ENCODE measurements at places on chromosomes 11 and 22.

DNA sequence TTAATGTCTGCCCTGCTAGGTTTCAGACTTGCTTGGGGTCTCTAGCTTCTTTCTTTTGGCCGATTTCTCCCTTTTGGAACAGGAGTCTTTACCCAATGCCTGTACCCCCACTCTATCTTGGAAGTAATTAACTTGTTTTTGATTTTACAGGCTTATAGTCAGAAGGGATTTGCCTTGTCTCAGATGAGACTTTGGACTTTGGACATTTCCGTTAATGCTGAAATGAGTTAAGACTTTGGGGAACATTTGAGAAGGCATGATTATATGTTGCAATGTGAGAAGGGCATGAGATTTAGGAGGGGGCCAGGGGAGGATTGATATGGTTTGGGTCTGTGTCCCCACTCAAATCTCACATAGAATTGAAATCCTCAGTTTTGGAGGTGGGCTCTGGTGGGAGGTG lies 5.1 kb downstream of the KDM4F start:
- no peaks in the 10 kb centered on the region for H3K4me1 ChIP-seq
- no peak overlapping the region for H3K27ac ChIP-seq

GRCh38 chr11:45857961-45858474 lies 10.7 kb downstream of the CRY2 start:
- peaks cover 31% of the 10 kb centered on the region for H3K36me3 ChIP-seq
- DNase-seq = no peak
- H3K4me1 ChIP-seq = no peaks in the 10 kb centered on the region
- H3K27ac ChIP-seq = no peak overlapping the region

GRCh38 chr22:26669060-26669481 lies 11.7 kb downstream of the MIAT start:
- H3K27ac ChIP-seq = peak overlapping the region; percentile 47
- H3K4me1 ChIP-seq = peaks cover 70% of the 10 kb centered on the region
- H3K4me3 ChIP-seq = no peak overlapping the region
- no peaks in the 10 kb centered on the region for H3K27me3 ChIP-seq
- DNase-seq = no peak
- peaks cover 74% of the 10 kb centered on the region for H3K36me3 ChIP-seq

DNA sequence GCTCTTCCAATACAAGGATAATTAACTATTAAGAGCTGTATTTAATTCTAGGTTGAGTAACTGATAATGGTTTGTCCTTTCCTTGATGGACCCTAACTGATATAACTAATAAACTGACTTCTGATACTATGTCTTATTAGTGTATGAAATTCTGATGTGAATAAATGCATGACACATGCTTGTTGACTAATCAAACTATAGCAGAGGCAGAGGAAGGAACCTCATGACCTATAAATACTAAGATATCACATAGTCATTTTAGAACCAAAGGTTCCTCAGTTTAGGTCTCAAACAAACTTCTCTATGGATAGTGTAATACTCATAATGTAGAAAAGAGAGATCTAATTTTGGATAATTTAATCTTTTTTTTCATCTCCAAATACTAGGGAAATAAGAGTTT lies 4.8 kb upstream of the HBD start:
- no peaks in the 10 kb centered on the region for H3K36me3 ChIP-seq
- no peak overlapping the region for H3K4me3 ChIP-seq
- H3K27ac ChIP-seq = no peak overlapping the region
- no peak for DNase-seq
- peaks cover 5% of the 10 kb centered on the region for H3K4me1 ChIP-seq
- H3K27me3 ChIP-seq = no peaks in the 10 kb centered on the region

DNA sequence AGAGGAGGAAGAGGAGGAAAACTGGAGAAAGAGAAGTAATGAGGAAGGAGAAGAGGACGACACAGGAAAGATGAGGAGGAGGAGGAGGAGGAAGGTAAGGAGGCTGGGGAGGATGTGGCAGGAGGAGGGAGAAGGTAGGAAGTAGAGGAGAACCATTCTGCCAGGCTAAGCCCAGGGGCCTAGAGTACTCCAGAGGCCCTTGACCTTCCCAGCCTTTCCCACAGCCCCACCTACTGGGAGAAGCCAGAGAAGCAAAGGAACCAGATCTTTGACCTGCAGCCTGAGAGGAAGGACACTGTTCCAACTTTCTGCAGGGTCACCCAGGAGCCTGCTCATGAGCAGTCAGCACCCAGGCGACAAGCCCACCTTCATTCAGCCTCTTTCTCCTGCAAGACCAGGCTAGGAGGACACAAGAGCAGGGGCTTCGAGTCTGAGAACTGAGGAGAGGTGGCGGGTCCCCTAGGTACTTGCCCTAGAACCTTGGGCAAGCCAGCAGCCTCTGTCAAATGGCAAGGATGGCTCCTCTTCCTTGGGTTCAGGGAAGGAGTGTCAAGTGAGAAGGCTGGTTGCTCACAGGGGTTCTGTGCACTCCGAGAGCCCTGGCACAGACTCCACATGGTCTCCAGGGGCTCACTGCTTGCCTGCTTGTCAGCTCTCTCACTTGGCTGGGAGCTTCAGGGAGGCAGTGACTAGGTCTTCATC lies 27.9 kb upstream of the OAF start:
- H3K4me3 ChIP-seq = no peak overlapping the region
- H3K4me1 ChIP-seq = peaks cover 2% of the 10 kb centered on the region
- H3K27ac ChIP-seq = no peak overlapping the region
- DNase-seq = peak; percentile 6
- H3K36me3 ChIP-seq = no peaks in the 10 kb centered on the region

- peaks cover 13% of the 10 kb centered on the region for H3K27me3 ChIP-seq
- H3K36me3 ChIP-seq = no peaks in the 10 kb centered on the region
- no peak overlapping the region for H3K4me3 ChIP-seq
- no peaks in the 10 kb centered on the region for H3K4me1 ChIP-seq
- no peak for DNase-seq
Observed at GRCh38 chr11:82771781-82772180, 38.1 kb upstream of the FAM181B start.

GRCh38 chr11:43359422-43359818 lies 700 bp downstream of the TTC17 start:
- peak overlapping the region; percentile 94 for H3K27ac ChIP-seq
- peaks cover 49% of the 10 kb centered on the region for H3K4me1 ChIP-seq
- H3K27me3 ChIP-seq = no peaks in the 10 kb centered on the region
- H3K36me3 ChIP-seq = peaks cover 16% of the 10 kb centered on the region

- H3K27me3 ChIP-seq = peaks cover 9% of the 10 kb centered on the region
- no peak for DNase-seq
- H3K4me1 ChIP-seq = no peaks in the 10 kb centered on the region
Observed at GRCh38 chr11:8746331-8746974, 63.9 kb downstream of the RPL27A start.

DNA sequence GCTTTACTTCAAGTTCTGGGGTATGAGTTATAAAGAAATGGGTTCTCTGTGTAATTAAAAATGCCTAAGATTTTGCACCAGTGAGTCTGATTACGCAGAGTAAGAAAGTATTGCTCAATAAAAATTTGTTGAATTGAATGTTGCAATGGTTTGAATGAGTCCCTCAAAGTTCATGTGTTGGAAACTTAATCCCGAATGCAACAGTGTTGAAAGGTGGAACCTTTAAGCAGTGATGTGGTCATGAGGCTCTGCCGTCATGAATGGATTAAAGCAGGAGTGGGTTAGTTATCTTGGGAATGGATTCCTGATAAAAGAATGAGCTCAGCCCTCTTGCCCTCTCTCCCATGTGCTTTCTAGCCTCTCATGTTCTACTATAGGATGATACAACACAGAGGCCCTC lies 52.6 kb upstream of the SESN3 start:
- H3K27ac ChIP-seq = no peak overlapping the region
- no peak for DNase-seq
- H3K36me3 ChIP-seq = no peaks in the 10 kb centered on the region
- no peaks in the 10 kb centered on the region for H3K27me3 ChIP-seq
- no peak overlapping the region for H3K4me3 ChIP-seq
- H3K4me1 ChIP-seq = peaks cover 3% of the 10 kb centered on the region

DNA sequence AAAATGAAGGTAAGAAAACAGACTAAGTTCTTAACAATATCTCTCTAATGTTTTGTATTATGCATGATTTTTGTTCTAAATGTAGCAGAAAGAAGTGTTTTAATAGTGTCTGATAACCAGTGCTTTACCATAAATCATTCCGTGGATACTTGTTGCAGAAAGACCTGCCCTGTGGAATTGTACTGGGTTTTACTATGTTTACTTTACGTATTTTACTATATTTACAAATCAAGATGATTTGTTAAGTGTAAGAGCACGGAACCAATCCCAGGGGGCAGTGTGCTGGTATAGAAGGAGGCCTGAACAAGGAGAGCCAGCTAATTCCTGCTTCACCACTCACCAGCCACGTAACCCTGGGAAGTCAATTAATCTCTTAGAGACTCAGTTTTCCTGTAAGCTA lies 1.4 kb downstream of the HTR3B start:
- no peaks in the 10 kb centered on the region for H3K36me3 ChIP-seq
- H3K4me1 ChIP-seq = no peaks in the 10 kb centered on the region
- no peak overlapping the region for H3K27ac ChIP-seq
- H3K4me3 ChIP-seq = no peak overlapping the region

DNA sequence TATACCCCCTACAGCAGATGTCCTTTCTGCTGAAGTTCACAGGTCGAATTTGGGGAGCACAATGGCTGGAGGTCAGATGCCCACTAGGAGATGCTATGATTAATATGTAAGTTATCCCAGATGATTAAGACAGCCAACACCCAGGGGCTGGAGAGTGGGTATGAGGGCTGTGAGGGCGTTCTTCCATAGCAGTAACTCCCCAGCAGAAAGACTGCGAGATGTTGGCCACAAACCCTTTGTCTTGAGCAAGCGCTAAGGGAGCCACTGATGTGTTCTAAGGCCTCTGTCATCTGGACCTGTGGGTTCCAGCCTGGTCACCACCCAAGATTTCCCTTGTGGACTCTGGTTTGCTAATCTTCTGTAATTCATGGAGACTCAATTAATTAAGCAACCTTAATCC lies 77.6 kb downstream of the BMAL1 start:
- peaks cover 56% of the 10 kb centered on the region for H3K36me3 ChIP-seq
- no peak for DNase-seq
- no peak overlapping the region for H3K4me3 ChIP-seq
- no peaks in the 10 kb centered on the region for H3K4me1 ChIP-seq
- H3K27ac ChIP-seq = no peak overlapping the region

- H3K27ac ChIP-seq = peak overlapping the region; percentile 72
- H3K4me1 ChIP-seq = peaks cover 49% of the 10 kb centered on the region
- peak overlapping the region; percentile 70 for H3K4me3 ChIP-seq
- no peak for DNase-seq
- H3K27me3 ChIP-seq = no peaks in the 10 kb centered on the region
Observed at GRCh38 chr22:40107244-40107643, 70.5 kb upstream of the TNRC6B start.

DNA sequence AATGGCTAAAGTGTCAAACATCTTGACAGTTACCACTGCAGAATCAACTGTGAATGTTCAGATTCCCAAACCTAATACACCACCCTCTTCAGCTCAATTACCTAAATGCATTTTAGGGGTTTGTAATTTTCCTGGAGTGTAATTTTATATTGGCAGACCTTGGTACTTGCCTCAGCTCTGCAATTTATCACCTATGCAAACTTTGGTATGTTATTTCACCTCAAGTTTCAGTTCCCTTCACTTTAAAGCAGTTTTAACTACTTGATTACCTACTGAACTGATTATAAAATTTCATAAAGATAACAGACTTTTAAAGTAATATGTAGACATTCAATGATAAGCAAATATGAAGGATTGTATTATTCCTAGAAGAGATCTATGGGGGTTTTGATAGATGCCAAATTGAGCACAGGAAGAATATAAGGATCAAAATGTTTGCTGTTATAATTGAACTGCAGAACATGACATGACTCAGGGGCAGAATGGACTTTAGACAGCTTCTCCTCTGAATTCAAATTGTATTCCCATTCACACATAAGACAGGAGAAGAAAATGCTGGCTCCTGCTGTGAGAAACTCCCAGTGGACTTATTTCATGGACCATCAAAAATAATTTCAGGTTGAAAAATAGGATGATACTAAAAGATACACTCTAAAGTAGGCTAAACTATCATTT lies 491.5 kb upstream of the LUZP2 start:
- no peak overlapping the region for H3K4me3 ChIP-seq
- no peaks in the 10 kb centered on the region for H3K4me1 ChIP-seq
- no peaks in the 10 kb centered on the region for H3K36me3 ChIP-seq
- no peak overlapping the region for H3K27ac ChIP-seq
- no peak for DNase-seq

GRCh38 chr11:44887636-44888035 lies 63.0 kb downstream of the TP53I11 start:
- no peaks in the 10 kb centered on the region for H3K36me3 ChIP-seq
- H3K4me1 ChIP-seq = peaks cover 9% of the 10 kb centered on the region
- peaks cover 2% of the 10 kb centered on the region for H3K27me3 ChIP-seq
- DNase-seq = no peak
- H3K27ac ChIP-seq = no peak overlapping the region
- H3K4me3 ChIP-seq = no peak overlapping the region

GRCh38 chr22:49257551-49257961 lies 570.1 kb downstream of the BRD1 start:
- H3K4me1 ChIP-seq = no peaks in the 10 kb centered on the region
- no peak overlapping the region for H3K27ac ChIP-seq
- H3K4me3 ChIP-seq = no peak overlapping the region
- DNase-seq = no peak
- H3K36me3 ChIP-seq = no peaks in the 10 kb centered on the region
- H3K27me3 ChIP-seq = no peaks in the 10 kb centered on the region
